Stimulated activated CD4-positive, alpha-beta T cell treated with anti-CD3 and anti-CD28 coated beads, Interleukin-15, amount 100 ng/mL, for 24 hours (primary cell): ENCODE measurements at places on chromosomes 12 and 14.

- DNase-seq = no peak
Observed at GRCh38 chr12:122935318-122935717, 30.9 kb downstream of the ABCB9 start.

DNA sequence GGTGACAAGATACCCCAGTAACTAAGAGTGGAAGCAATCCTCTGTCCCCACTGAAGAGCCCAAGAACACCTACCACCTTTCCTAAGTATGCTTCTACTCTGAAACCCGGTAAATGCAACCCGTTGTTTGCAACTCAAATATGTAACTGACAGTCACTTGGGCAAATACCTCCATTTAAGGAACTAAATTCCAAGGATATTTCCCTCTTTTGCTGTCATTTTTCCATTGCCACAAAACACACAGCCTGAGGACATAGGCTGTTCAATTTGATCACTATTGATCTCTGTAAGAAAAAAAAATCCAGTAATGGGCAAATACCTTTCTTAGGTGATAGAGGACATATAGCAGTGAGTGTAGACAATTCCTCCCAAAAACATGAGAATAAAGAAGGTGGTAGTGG, 6.6 kb upstream of the PHLDA1 start:
- no peak for DNase-seq

- no peak for DNase-seq
Observed at GRCh38 chr12:80805106-80805505, 88.4 kb downstream of the MYF5 start.

DNA sequence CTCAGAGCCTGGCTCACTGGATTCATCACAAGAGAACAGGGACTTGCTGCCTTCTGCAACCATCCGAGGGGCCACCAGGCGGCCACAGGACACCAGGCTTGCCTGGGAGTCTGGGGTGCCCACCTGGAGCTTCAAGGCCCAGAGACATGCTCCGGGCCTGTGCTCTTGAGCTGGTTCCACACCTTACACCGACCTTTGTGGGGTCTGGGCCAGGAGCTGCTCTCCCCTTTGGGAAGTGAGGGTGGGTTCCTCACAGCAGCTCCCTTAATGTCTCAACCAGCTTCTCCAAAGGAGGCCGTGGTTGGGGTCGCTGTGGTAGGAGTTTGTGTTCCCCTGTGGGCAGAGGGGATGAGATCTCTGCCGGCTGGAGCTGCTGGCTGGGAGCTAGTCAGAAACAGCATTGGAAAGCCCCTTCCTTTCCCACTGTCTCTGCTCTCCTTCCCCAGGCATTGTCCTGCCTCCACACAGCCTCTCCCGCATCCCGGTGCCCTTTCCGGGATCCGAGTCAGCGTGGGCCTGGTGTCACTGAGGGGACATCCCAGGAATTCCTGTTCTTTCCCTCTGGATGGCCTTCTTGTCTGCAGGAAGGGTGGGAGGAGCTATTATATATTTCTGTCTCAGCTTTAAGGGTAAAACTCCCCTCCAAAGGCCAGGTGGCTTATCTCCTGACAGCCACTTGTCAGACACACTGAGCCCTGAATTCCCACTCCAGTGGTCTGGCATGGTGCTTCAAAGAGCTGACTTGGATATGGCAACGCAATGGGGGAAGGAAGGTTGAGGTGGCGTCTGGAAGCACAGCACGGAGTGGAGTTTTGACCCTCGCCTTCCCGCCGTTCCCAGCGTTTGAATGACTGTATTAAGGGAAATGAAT, 5.1 kb upstream of the PAPLN start:
- no peak for DNase-seq

DNA sequence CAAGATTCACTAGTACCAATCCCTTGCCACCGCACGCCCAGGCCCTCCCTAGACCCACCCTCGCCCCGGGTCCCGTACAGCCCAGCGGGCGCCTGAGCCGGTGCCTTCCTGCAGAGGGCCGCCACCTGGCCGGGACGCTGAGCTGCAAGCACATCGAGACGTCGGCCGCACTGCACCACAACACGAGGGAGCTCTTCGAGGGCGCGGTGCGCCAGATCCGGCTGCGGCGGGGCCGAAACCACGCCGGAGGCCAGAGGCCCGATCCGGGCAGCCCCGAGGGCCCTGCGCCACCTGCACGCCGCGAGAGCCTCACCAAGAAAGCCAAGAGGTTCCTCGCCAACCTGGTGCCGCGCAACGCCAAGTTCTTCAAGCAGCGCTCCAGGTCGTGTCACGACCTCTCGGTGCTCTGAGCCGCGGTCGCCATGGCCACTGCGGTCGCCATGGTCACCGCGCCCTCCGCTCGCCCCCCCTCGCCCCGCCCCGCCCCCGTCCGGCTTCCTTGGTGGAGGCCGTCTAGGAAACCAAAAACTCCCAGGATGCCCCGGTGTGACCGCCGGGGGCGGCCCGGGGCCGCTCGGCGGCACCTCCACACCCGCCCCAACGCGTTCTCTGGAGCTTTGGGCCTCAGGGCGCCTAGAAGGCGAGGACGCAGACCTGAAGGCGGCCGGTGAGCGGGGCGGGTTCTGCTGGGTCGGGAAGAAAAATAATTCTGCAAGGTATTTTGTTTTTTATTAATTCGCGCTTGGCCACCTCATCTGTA, 3.7 kb downstream of the REM2 start:
- peak; percentile 79 for DNase-seq

DNA sequence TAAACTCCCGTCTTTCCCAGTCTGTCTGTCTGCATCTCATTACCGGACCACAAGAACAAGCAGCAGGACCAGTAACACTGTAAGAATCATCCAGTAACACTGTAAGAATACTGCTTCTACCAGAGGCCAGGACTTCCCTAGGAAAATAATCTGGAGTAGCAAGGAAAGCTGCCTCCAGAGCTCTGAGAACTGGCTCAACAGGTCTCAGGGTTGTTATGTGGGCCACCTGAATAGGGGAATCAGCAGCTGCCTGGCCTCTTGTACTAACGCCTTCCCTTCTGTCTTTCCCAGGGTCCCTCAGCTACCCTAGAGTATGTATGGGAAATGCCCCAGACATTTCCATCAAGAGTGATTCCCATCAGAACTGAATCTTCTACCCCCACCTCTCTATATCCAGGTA, 954 bp upstream of the SLC39A2 start:
- DNase-seq = no peak

DNA sequence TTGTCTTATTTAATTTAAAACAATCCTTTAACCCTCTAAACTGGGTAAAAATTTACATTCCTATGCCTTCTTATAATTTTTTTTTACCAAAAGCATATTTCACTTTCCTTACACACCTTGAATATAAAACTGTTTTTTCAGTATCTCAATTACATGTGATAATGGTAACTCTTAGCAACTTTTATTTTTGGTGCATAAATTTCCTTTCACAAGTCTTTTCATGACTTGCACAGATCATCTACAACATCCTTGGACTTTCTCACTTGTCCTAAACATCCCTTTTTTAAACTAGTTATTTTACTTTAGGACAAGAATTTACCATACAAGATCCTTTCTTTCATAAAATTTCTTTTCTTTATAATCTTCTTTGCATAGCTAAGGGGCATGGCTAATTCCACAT, 142.0 kb downstream of the LLPH start:
- DNase-seq = no peak

DNA sequence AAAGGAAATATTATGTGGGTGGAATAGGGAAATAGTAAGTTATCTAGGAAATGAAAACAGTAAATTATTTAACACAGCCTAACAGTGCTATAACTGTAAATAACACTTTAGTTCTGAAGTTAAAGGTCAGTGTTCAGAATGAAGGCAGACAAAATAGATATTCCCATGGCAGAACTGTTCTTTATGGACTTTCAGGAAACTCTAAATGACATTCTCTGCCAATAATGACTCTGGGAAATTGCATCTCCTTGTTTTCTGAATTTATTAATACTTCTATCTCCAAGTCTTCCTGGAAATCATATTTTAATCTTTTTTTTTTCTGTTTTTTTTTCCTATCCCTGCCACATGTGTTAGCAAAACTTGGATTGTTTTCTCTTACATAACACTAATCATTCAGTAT, 101.4 kb downstream of the PDE3A start:
- DNase-seq = no peak

DNA sequence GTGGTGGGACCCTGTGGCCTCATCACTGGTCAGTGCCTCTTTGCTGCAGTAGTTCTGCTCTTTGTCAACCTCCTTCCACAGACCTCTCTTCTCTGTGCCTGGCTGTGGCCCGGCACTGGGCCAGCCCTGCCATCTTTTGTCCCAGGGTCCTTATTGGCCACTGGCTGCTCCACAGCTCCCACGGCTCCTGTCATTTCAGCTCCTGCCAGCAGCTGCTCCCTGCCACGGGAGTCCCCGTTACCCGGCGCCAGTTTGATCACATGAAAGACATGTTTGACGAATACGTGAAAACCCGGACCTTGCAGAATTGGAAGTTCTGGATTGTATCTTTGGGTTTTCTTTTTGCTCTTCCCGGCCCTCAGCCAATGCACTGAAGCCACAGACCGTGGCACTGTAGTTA, 35.4 kb downstream of the IL31 start:
- DNase-seq = no peak

DNA sequence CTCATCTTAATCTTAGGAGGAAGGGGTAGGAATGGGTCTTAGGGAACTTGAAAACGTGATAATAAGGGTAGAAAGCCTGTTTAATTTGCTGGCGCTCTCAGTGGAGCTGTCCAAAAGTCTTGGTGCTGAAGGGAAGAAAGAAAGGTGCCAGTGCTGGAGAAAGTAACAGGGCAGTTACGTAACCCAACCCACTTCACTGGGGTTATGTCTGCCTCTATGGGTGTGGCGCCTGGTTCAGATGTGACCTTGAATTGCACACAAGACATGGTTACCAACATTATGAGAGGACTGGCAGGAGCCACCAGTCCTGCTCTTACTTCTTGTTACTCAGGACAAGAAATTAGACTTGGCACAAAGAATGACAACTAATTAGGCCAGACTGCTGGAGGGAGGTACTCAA, 18.6 kb upstream of the GPATCH2L start:
- DNase-seq = no peak

DNA sequence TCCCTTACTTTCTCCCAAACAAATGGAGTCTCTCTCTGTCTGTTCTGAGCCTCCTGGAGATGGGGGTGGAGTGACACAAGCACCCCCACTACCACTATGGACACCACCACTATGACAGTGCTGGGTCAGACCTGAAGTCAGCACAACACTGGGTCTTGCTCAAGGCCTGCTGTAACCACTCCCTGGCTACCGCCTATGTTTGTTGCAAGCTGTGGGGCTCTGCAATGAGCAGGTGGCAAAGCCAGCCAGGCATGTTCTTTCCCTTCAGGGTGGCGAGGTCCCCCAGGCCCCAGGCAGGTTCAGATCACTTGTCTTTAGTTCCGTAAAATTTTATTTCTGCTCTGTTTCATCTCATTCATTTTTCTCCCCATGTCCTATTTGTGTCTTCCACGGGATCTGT, 349.8 kb downstream of the TMEM121 start:
- no peak for DNase-seq

DNA sequence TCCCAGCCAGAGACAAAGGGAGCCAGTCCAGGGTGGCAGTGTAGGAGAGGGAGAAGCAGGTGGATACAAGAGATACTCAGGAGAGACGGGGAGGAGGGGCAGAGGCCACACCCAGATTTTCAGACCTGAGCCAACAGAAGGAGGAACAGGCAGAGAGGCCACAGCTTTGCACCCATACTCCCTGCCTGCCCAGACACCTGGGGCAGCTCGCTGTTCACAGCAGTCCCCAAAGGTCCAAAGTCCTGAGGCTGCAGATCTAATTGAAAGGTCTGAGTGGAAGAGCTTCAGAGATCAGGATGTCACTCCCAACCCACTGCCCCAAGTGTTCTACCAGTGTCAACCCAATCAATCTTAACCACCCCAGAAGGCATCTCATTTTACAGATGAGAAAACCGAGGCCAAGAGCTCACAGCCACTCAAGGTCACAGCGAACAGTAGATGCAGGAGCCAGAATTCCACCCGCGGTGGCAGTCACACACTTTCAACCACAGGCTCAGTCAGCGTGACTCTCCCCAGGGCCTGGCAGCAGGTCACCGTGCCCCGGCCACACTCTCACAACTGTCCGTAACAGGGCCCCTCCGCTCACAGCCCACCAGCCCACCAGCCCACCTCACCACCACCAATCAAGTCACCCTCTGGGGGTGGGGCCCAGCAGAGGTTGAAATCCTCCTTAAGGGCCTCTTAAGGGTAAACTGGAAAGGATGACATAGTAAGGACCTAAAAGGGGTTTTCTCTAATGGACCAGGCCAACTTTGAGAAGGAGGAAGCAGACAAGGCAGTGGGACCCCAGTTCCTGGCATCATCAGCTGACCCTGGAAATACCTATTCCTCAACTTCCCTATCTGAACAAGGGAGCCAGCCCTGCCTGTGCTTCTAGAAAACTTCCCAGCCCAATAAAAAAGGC, 33.3 kb downstream of the ACTN1 start:
- no peak for DNase-seq

GRCh38 chr12:46617167-46617566, 208.6 kb downstream of the SLC38A4 start:
- no peak for DNase-seq

GRCh38 chr12:42102720-42103119, 42.0 kb downstream of the GXYLT1 start:
- no peak for DNase-seq

DNA sequence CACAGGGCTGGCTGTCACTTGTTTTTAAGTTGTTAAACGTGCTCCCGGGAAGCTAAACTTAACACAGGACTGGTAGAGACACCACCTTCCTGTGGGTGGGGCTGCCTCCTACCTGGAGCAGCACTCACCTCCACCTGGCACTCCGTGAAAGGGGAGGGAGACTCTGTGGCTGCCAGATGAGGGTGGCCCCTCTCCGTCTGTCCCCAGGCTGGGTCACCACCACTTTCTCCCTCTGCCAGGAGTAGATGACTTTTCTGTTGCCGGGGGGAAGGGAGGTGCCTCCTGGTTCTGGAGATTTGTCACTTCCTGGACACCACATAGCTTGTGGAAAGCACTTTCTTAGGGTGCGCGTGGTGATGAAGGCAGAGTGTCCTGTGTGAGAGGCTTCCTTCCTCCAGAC, 81.3 kb downstream of the WDR20 start:
- DNase-seq = peak; percentile 10

DNA sequence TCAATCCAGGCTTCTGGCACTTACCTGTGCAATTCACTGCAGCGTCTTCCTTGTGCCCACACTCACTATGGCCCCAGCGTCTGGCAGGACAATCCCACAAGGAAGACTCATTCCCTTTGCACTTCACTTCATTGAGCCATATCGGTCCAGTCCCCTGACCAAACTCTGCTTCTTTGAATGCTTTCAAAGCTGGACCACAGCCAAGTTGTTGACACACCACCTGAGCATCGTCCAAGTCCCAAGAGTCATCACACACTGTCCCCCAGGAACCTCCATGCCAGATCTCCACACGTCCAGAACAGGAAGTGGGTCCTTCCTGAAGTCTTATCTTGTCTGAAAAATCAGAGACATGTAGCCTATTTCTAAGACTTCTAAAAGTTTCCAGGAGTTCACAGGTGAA, 20.2 kb downstream of the CD163 start:
- DNase-seq = no peak

- DNase-seq = peak; percentile 72
Observed at GRCh38 chr14:100383727-100384158, 60.6 kb downstream of the SLC25A47 start.
